ENCODE measurements at places on chromosomes 12 and 14. TPM values are rescaled to one million over a fixed set of nuclear protein-coding genes. Genes with fewer than 3 reads are reported as not detected.

Gene VASH1
- total RNA-seq: 5.2 TPM

Gene KCNMB4
- 0.13 TPM for total RNA-seq

Gene GNB3
- total RNA-seq: 0.21 TPM

Gene RPS6KL1
- total RNA-seq: 14.9 TPM

Gene DICER1
- total RNA-seq: 32.7 TPM

Gene NEUROD4
- not detected for total RNA-seq

Gene KRT2
- 0.33 TPM for total RNA-seq

Gene OASL
- total RNA-seq: 21.1 TPM

Gene LBHD2
- not detected for total RNA-seq

Gene LDHB
- total RNA-seq: 552 TPM

Gene NOVA1
- total RNA-seq: not detected

- no peak for DNase-seq
These were observed 742.6 kb downstream of the FSCB start for GRCh38 chr14:43764433-43764832.

DNA sequence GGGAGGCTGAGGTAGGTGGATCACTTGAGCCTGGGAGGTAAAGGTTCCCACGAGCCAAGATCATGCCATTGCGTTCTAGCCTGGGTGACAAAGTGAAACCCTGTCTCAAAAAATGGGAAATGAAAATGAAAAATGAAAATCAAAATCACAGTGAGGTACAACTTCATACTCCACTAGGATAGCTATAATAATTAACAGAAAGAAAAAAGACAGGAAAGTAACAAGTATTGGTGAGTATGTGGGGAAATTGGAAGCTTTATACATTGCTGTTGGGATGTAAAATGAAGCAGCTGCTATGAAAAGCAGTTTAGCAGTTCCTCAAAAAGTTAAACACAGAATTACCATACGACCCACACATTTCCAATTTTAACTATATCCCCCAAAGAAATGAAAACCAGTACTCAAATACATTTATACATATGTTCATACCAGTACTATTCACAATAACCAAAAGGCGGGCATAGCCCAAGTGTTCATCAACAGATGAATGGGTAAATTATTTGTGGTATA is 22.2 kb downstream of the SGPP1 start:
- DNase-seq: no peak

- no peak for DNase-seq
These were observed 25.2 kb upstream of the NCOR2 start for GRCh38 chr12:124592481-124593160.

DNA sequence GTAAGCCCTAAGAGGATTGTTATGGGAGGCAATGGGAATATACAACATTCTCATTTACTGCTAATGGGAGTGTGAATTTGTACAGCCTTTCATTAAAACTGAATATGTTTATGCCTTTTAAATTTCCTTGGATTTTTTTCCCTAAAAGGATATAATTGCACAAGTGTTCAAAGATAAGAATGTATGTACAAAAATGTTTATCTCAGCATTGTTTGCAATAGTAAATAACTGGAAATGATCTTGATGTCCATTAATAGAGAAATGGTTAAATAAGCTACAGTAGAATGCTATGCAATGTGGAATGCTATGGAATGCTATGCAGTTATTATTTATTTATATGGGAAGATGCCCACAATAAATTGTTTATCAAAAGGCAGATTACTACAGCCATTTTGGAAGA is 62.5 kb upstream of the SLC38A2 start:
- no peak for DNase-seq

DNA sequence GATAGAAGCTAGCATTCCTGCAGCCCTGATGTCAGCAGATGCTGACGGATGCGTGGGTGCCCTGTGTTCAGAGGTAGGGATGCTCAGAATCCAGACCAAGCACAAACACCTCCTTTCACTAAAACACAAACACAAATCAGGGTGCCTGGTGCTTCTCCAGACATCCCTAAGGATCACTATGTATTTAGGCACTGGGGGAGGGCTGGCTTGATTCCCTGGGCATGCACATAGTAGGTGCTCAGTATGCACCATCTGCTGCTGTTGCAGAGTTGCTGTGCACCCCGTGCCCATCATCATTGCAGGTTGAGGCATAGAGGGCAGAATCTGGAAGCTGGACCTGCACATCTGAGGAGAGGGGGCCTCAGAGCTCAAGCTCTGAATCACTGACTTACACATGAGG is 114.8 kb downstream of the PHETA1 start:
- DNase-seq: no peak

- no peak for DNase-seq
These were observed 13.4 kb downstream of the RAB15 start for GRCh38 chr14:64958743-64959142.

DNA sequence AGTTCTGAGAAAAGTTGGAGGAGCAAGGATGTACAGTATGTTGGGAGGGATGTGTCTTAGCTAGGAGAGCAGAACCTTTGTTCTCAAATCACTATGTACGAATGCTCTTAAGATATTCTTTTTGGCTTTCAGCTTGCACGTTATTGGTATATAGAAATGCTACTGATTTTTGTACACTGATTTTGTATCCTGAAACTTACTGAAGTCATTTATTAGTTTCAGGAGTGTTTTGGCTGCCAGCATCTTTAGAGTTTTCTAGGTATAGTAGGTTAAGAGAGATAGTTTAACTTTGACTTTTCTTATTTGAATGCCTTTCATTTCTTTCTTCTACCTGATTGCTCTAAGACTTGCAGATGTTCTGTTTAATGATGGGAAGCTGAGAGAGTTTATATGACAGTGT is 442.8 kb upstream of the FBXO33 start:
- DNase-seq: no peak

DNA sequence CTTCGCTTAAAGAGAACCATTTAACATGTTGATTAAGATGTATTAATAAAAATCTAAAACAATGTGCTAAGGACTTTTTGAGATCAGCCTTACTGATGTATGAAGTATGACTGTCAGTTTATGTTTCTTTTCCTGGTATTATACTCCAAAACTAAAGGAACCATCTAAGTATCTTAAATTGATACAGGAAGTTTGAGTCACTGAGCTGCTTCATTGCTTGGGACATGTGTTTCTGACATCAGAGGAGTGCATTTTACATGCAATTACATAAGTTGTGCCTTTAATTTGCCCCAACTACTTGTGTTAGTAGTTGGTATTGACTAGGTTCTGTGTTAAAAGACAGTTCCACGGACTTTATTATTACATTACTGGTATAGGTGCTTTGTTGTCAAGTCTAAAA is 50.9 kb downstream of the PROX2 start:
- DNase-seq: no peak

- DNase-seq: no peak
These were observed 39.2 kb downstream of the PRIMA1 start for GRCh38 chr14:93749076-93749420.

- no peak for DNase-seq
These were observed 122.9 kb downstream of the TSPAN9 start for GRCh38 chr12:3200032-3200617.

DNA sequence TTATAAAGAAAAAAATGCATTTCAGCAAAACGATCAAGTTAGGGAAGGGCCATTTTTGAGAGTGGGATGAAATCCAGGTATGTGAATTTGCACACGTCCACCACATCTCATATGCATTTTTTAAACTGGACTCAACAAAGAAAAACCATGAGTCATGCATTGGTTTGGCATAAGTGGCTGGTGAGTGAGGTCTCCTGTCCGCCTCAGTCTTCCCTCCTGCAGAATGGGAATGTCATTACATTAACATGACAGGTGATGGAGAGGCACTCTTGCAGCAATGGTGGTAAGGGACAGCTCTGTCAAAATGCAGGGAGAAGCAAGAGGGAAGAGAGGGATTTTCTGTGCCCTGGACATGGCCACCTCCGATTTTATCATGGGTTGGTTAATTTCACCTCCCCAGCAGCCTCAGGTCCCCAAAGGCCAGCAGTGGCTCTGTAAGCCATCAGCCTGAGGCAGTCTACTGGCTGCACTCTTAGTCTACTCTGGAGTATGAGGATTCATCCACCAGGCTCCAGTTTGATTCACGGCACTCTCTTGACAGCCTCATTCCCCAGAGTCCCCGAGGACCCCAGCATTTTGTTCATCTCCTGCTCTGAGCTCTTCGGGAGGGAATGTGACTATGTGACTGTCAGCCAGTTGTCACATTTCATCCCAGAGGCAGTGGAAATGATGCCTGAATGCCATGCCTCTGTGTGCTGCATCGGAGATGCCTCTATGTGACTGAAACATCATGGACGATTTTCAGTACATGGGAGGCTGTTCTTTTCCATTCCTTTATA is 17.1 kb upstream of the PWP1 start:
- DNase-seq: no peak

DNA sequence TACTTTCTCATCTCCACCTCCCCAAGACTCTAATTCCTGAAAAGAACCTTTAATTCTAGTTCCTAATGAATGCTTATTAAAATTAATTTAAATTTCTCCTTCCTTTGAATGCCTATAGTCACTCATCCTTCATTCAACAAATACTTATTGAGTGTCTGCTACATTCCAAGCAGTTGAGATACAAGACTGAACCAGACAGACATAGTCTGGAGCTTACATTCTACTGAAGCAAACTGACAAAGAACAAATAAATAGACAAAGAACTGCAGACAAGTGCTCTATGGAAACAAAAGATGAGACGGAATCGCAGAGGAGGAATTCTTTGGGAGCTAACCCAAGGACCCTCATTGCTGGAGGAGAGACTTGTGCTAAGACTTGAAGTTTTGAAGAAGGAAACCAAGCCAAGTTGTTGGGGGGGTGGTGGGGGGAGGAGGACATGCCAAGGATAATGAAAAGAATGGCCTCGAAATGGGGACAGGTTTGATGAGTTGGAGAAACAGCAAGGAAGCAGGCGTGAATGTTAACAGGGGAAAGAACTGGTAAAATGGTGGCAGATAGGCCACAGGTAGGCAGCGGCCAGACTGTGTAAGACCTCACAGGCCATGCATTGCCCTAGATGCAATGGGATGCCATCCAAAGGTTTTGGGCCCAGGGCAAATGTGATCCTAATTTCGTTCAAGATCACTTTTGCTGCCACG is 9.7 kb upstream of the TDG start:
- DNase-seq: no peak

DNA sequence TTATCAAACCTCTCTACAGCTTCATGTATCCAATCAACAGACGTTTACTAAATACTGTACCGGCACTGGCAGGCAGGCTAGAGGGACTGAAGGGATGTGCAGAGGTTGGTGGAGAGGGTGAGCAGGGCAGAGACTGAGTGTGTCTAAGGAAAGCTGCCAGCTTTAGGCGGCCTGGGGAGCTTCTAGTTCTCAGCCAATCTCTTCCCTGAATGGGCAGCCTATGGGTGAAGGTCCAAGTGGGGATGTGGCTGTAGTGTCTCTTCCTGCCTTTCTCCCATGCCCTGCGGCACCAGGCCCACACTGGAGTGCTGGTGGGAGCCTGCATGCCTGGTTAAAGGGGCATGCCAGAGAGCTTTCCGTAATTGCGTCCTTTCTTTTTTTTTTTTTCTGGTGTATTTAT is 239.8 kb downstream of the CACNA1C start:
- DNase-seq: no peak

- no peak for DNase-seq
These were observed 53.0 kb upstream of the RPH3A start for GRCh38 chr12:112738531-112738930.

GRCh38 chr12:8819666-8819980 is 2.8 kb upstream of the A2ML1 start:
- no peak for DNase-seq

DNA sequence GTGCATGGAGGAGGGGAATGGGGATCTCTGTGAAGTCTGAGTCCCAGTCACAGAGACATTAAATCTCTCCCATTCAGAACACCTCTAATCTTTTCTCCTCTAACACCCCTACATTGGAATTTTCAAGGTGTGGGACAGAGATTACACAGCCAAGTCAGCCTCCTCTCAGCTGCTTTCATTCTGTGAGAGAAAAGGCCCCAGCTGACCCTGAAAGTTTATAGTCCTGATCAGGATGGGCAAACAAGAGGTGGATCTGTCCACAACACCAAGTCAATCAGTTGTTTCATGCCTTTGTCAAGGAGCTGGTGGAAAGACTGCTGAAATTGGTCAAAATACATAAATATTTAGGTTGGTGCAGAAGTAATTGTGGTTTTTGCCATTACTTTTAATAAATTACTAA is 218.9 kb downstream of the SEC23A start:
- no peak for DNase-seq

DNA sequence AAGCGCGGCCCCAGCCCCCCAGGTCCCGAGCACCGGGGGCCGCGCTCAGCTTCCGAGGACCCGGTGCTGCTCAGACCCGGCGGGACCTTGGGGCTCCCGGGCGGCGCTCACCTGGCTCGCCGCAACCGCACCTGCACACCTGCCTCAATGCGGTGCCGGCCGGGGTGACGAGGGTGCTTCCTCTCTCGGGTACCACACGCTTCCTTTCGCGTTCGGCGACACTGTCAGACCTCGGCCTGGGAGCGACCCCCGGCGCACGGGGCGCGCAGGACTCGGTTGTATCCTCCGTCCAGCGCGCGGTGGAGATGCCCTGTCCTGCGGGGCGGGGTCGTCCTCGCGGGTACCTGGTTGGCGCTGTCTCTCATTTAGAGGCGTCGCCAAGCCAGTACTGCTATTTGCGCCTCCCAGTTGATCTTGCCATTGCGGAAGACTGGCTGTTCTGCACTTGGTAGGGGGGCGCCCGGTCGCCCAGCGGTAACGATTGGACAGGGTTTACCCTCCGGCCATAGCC is 718 bp downstream of the PACS2 start:
- DNase-seq: no peak

- DNase-seq: no peak
These were observed 11.3 kb downstream of the SCARB1 start for GRCh38 chr12:124852329-124852831.

DNA sequence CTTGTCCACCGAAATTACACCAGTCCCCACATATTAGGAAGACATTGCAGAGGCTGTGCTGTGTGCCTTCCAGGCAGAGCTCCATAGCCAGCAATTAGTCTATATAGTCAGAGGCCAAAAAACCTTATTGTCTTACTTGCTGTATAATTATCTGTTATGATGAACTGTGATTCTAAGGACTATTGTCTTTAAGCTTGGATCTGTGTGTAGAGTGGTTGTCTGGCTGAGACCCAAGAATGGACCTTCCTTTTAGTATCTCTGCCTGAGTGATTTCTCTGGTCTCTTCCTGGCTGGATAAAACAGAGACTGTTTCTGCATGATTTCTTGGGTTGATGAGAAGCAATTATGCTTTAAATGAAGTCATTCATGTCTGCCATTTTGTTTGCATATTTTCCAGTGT is 465.3 kb downstream of the PRKD1 start:
- DNase-seq: no peak

DNA sequence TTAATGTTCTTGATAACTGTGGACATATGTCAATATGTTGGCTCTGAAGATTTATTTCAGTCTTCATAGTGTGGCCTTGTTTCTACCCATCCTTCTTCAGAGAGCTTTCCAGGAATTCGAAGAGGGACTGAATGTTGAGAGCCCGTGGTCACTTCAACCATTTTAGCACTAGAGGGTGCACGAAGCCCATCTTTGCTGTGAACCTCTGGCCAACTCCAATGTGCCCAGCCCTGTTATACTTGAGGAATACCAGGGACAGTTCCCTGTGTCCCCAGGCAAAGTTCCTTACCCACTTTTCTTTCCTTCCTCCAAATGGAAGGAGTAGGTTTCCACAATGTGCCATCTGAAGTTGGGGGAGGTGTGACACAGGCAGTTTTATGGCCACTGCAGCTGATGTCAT is 603.5 kb downstream of the RPL10L start:
- peak; percentile 32 for DNase-seq

All from Panc1 (cell line).